ENCODE measurements at places on chromosomes 3 and 15.
A peak's percentile ranks its signal among the peaks of the same experiment; 100 is the strongest.

GRCh38 chr3:187263270-187263669 is 28.3 kb downstream of the MASP1 start:
- no peak for DNase-seq

DNA sequence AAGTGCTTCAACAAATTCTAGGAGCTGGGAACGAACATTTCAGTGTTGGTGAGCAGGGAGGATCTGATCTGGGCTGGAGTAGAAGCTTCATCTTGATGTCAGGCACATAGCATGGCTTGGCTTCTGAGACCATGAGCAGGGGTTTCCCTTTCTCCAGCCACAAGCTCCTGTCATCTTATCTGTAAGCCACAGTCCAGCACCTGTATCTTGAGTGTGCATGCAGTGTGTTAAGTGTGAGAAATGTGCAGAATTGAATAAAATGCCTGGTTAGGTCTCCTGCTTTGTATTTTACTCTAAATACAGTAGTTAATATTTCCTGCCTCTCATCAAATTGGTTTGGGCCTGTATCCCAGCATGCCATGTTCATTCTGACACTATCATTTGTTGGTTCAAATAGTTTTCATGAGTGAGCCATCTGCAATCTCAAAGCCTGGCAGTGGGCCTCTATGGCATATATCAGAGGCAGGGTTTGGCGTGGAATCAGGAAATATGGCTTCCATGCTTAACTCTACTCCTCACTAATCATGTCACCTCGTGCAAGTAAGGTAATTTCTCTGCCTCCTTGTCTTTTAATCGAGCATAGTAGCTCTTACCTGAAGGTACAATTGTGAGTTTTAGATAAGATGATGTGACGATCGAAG is 43.3 kb downstream of the TLNRD1 start:
- DNase-seq, result no peak

- no peak for DNase-seq
These were observed 19.3 kb downstream of the PDE8A start for GRCh38 chr15:85000937-85001336.

DNA sequence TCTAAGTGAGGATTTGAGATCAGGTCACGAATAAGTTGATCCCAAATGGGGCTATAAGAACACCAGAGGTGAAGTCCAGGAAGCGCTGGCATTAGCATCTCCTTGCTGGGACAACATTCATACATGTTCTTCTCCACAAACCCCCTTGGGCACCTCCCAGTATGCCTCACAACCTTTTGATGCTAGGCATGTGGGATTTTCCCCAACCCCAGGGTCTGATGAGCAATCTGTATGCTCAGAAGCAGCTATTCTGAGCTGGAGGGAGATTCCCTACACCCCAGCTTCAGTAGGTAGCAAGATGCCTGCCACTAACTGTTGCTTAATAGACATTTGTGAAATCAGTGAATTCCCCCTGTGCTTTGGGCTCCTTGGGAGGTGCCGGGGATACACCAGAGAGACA is 32.2 kb downstream of the SLC6A11 start:
- DNase-seq, result no peak

- no peak for DNase-seq
These were observed 168.9 kb downstream of the KLHL25 start for GRCh38 chr15:85625856-85626255.

- DNase-seq, result no peak
These were observed 125.2 kb upstream of the PROK2 start for GRCh38 chr3:71910108-71910507.

GRCh38 chr3:115518100-115518852 is 105.0 kb upstream of the GAP43 start:
- DNase-seq, result peak; percentile 88

GRCh38 chr3:40502034-40502433 is 3.8 kb upstream of the ZNF620 start:
- no peak for DNase-seq

DNA sequence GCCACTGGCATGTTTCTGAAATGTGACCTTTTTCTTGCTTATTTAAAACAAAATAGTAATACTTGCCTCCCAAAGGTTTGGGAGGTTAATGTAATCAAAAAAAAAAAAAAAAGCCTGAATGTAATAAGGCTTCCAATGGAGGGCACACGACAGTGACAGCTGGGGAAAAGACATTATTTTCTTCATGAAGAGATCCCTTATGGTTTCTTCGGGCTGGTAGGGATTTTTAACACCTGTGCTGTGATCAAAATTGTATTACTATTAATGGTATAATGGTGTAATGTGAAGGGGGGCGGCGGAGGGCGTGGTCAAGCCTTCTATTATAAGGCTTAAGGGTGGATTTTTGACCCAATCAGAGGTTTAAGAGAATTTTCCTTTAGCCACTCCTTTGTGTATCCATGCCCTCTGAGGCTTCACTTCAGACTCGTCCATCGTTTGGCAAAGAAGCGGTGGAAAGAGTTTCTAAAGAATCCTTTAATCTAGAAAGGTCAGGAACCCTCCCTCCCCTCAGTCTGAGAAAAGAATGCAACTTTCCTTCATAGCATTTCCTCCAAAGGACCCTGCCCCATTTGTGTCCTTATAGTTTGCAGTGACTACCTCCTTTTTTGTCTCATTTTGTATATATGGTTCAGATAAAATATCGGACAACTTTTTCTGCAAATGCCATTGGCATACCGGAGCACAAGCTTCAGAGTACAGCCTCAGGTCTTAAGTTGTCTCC is 89.5 kb upstream of the CHD2 start:
- DNase-seq, result peak; percentile 90

- DNase-seq, result no peak
These were observed 150.8 kb downstream of the PDZRN3 start for GRCh38 chr3:73473898-73474416.

DNA sequence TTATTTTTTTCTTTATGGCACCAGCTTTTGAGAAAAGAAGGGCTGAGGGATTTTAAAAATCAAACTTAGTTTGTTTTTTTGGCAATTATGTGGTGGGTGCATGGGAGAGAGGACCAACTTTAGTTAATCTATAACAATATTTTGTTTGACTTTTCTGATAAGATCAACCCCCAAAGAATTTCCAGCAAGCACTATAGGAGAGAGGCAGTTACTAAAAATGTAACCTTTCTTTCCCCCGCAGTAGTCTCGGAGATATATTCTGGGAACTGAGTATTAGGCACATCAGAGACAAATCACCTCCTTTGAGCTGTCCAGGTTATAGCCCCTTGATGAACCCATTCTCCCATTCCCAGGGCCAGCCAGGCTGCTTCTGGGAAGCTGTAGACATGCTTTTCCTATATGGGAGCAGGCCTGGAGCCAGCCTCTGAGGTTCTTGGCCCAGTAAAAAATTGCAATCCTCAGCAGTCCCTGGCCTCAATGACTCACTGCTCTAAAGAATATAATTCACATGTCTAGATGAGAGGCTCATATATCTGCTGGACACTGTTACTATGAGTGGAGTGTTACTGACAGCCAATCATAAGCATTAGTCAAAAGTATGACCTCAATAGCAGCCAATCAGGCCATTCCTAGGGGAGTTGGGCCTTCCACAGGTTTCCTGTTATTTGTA is 138.3 kb upstream of the AGBL1 start:
- no peak for DNase-seq
